Fibroblast of upper back skin (primary cell): ENCODE measurements at places on chromosomes 16 and 17.

DNA sequence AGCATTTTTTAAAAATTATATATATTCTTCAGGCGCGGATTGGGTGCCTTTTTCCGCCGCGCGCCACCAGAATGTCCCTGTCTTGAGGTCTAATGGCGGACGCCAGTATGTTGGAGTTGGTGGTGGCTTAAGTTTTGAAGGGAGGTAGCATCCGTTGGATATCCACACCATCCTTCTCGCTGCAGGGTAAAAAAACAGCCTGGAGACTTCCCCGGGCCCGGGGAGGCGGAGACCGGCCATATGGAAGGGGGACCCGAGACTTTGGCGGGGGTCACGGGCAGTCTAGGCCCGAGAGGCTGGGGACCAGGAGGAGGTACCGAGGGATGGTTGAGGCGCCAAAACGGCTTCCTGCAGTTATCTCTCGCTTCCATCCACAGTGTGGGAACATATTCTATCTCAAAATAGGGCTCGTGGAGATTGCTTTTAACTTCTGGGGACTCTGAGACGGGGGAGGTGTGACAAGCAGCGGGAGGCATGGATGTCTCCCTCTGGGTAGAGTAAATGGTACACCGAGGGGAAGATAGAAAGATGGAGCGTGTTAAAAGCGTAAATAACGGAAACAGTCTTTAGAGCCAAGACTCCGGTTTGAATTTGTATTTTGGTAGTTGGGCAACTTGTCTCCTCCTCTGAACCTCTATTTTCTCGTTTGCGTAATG is at the start of gene SF3B3:
Gene SF3B3 (plus strand): TSS at position 74 of the 656 bp plus-strand sequence. CDS start 2,841 bp downstream, outside the sequence.
- DNase-seq, result no peak

DNA sequence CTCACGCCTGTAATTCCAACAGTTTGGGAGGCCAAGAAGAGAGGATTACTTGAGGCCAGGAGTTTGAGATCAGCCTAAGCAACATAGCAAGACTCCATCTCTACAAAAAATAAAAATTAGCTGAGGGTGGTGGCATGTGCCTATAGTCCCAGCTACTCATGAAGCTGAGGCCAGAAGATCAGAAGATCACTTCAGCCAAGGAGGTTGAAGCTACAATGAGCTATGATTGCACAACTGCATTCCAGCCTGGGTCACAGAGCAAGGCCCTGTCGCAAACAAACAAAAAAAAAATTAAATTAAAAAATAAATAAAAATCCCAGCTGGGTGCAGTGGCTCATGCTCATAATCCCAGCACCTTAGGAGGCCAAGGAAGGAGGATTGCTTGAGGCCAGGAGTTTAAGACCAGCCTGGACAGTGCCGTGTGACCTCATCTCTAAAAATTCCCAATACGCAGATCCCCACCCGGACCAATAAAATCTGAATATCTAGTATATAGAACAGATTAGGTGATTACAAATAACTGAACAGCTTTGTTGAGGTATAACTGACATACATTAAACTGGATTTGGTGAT is 18.2 kb upstream of the ATF7IP2 start:
- no peak for DNase-seq

GRCh38 chr16:53202398-53202797 is 147.6 kb downstream of the CHD9 start:
- no peak for DNase-seq

DNA sequence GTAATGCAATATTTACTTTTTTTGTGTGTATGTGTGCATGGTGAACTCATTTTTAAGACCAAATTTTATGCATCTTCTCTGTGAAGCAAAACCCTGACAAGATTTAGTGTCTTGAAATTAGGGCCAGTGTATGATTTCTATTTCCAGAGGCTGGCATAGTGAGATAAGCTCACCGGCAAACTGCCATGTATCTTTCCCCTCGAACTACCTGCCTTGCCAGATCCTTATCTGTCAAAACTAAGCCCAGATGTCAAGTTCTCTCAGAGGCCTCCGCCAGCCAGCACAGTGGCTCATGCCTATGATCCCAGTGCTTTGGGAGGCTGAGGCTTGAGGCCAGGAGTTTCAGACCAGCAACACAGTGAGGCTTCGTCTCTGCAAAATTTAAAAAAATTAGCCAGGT is 10.0 kb downstream of the USP32 start:
- DNase-seq, result no peak
